HS-27A (cell line): ENCODE measurements at places on chromosomes 5 and 9.

GRCh38 chr5:67106626-67107342 lies 89.8 kb downstream of the CD180 start:
- DNase-seq: no peak

GRCh38 chr5:38885208-38885607 lies 39.4 kb downstream of the OSMR start:
- no peak for DNase-seq

DNA sequence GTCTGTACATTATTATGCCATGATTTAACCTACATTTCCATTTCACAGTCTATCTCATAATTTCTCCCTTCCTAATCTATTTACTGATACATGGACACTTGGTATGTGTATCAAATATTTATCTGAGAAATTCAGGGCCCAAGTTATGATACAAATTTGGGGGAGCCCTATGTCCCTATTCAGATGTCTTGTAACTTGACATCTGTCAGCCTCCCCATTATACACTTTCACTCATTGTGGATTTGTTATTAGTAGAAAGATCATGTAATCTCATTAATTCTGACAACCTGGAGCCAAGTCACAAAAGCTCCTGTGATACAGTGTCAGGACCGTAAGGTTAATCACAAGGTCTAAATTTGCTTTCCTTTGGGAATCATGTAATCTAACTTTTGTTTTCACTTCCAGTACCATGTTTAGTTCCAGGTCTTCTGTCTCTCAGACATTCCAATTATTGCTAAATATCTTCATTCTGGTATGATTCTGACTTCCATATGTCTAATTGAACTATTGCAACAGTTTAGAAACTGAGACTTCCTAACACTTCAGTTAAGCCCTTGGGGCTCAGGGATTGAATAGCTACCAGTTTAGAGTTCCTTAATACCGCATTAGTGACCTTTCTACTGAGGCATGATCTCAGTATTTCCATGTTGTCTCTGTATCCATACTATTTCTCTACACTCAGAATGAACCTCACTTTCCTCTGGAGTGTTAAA lies 182.9 kb upstream of the NUDT12 start:
- DNase-seq: no peak

DNA sequence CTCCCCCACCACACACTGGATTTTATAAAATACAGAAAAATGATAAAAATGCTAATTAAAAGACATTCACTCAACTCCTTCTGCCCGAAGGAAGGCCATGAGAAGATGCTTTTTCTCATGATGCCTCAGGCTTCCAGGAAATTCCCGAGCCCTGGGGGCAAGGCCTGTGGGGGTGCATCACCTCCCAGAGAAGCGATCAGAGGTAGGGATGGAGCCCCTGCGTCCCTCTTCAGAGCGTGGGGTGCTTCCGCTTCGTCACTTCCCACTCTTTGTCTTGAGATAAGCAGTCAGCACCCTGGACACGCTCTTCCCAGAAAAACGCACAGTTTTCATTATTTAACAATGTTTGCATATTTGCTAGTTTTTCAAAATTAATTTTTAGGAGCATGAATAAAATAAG lies 33.3 kb upstream of the SH3PXD2B start:
- no peak for DNase-seq

DNA sequence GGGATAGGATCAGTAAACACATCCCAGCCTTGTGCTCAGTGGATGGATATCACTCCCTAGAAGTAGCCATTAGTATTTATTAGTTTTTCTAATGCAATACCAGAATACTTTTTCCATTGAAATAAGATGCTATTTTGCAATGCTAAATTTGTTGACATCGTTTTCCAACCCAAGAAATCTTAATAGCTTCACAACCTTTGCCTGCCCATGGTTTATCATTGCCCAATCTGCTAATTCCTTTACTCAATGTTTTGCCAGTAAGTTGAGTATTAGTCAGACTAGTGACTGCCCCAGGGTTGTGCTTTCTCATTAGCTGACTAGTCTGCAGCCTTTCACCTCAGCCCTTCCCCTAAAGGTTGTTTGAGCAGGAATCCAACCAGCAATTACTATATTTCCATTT lies 62.9 kb downstream of the NREP start:
- DNase-seq: no peak

DNA sequence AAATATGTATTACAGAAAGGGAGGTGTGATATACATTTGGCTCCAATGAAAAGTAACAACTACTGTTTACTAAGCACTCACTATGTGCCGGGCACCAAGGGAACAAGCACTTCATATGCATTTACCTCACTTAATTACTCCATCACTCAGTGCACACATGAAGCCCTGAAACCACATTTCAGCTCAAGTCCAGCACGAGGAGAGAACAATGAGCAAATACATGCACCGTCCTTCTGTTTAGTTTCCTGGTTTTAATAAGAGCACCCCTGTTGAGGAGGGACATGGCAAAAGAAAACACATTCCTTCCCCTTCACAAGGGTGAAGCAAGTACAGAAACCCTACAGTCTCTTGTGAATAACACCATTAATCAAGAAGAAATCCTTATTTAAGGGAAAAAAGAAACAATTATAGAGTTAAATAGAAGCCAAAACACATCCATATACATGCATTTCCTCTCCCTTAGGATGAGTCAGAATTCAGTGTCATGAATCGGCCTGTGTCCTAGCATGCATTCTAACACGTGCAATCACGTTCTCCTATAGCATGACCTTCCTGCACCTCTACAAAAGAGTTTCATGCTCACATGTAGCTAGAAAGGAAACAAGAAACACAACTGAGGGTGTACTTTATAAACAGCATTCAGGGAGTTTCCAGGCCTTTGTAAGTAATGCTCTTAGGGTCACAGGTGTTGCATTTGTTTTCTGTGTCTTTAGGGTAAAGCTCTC lies 411.6 kb downstream of the BNC2 start:
- no peak for DNase-seq

DNA sequence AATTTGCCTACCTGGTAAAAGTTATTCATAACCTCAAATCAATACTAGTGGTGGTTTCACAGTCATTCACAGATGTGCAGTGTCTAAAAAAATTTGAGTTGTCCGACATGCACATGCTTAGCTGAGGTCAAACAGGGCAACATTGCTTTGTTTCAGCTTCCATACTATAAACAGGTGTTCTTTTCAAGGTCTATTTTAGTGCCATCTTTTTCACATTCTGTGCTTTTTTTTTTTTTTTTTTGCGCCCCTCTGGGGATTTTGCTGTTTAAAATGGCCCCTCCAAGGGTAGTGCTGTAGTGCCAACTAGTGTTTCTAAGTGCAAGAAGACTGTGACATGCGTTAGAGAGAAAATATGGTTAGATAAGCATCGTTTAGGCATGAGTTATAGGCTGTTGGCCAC lies 14.5 kb downstream of the PHAX start:
- DNase-seq: no peak

- peak; percentile 71 for DNase-seq
These were observed 65.0 kb upstream of the ANGPTL2 start for GRCh38 chr9:127187231-127187956.

DNA sequence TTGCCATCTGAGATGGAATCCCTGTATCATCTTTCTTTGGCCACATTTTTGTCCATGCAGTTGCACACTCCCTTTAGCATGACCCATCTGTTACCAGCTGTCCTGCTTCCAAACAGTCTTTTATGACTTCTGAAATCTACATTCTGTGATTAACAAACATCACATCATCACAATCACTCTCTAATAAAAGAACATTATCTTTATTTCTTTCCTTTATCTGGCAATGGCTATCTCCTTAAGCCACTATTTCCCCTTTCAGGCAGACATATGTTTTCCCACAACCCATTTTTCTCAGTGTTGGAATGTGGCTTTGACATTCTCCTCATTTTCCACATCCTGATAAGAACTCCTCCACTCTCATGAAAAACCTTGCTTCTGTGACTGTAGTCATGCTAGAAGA lies 141.0 kb downstream of the ST8SIA4 start:
- no peak for DNase-seq

GRCh38 chr5:8060953-8061429 lies 192.0 kb downstream of the MTRR start:
- no peak for DNase-seq

- DNase-seq: peak; percentile 39
These were observed 759.5 kb downstream of the TAF11L14 start for GRCh38 chr5:18393565-18394442.

DNA sequence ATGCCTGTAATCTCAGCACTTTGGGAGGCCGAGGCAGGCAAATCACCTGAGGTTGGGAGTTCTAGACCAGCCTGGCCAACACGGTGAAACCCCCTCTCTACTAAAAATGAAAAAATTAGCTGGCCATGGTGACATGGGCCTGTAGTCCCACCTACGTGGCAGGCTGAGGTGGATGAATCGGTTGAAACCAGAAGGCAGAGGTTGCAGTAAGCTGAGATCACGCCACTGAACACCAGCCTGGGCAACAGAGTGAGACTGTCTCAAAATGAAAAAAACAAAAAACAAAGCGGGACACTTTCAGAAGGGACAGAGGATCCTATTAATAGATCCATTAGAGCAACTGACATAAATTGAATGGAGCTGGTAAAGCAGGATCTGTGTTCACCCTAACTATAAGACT lies 89.6 kb upstream of the SGCD start:
- no peak for DNase-seq

DNA sequence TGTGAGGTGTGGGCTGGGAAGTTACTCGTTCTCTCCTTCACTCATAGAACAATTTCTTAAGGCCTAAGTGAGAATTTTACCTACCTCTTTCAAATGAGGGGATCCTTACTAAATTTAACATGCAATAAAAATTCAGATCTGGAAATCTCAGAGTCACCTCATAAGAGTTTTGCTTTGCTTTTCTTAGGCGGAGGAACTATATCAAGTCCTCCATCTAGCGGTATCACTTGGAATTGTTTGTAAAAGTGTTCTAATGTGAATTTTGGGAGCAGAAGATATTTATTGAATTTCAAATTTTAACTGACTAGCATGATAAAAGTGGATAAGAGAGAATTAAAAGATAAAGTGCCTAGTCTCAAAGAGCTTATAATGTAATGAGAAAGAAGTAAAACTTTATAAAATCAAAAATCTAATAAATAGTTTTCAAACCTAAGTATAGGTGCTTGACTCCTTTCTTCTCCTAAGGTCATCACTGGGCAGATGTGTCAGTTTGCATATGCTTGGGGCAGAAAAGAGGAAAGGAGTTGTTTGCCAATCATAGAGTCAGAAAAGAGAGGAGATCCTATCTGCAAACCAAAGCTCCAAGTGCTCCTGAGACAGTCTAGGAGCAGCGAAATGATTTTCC lies 145.7 kb upstream of the DAB2 start:
- DNase-seq: peak; percentile 34

DNA sequence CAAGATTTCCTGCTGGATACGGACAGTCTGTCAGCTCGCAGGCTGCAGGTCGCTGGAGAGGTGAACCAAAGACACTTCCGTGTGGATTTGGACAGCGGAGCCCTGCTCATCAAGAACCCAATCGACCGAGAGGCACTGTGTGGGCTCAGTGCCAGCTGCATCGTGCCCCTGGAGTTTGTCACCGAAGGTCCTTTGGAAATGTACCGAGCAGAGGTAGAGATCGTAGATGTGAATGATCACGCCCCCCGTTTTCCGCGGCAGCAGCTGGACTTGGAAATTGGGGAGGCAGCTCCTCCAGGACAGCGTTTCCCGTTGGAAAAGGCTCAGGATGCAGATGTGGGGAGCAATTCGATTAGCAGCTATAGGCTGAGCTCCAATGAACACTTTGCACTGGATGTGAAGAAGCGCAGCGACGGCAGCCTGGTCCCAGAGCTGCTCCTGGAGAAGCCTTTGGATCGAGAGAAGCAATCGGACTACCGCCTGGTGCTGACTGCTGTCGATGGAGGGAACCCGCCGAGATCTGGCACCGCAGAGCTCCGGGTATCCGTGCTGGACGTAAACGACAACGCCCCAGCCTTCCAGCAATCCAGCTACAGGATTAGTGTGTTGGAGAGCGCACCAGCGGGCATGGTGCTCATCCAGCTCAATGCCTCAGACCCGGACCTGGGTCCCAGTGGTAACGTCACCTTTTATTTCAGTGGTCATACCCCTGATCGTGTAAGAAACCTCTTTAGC lies 658 bp downstream of the PCDHGC4 start:
- no peak for DNase-seq

GRCh38 chr5:143281226-143281625 lies 122.3 kb downstream of the NR3C1 start:
- DNase-seq: no peak

DNA sequence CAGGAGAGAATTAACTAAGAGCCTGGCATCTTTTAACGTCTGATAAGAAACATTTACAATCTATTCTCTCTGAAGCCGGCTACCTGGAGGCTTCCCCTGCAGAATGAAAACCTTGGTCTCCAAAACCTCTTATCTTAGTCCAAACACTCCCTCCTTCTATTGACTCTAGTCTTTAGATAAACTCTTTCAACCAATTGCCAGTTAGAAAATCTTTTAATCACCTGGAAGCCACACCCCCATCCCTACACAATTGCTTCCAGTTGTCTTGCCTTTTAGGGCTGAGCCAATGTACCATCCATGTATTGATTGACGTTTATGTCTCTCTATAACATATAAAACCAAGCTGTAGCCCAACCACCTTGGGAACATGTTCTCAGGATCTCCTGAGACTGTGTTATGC lies 1343.1 kb upstream of the C9orf72 start:
- DNase-seq: no peak

- no peak for DNase-seq
These were observed 7.4 kb downstream of the GZMK start for GRCh38 chr5:55031492-55031891.
